Adipocyte (in vitro differentiated cells): ENCODE measurements at places on chromosomes 2 and 18.

DNA sequence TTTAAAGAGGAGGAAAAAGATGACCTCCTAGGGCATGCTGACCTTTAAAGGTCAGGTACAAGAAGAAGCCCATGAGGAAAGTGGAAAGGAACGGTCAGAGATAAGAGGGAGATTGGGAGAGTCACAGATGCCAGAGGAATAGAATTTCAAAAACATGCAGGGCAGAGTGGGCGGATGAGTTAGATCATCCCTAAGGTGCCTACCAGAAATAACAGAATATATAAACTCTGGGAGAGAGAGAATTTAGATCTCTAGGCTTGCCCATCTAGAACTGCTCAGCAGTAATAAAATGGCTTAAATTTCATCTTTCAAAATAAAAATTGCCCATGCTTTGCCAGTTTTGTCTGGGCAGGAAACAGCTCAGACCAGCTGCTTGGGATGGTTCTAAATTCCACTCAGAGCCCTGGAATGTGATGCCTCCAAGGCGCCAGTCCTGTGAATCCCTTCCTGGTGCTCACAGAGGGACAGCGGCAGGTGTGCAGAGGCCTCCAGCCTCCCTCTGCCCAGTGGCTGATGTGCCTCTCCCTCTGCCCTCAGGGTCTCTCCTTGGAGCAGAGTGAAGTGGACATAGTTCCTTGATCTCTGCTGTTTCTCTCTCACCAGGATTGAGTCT, 130.9 kb downstream of the ANTXR1 start:
- DNase-seq = peak; percentile 43

DNA sequence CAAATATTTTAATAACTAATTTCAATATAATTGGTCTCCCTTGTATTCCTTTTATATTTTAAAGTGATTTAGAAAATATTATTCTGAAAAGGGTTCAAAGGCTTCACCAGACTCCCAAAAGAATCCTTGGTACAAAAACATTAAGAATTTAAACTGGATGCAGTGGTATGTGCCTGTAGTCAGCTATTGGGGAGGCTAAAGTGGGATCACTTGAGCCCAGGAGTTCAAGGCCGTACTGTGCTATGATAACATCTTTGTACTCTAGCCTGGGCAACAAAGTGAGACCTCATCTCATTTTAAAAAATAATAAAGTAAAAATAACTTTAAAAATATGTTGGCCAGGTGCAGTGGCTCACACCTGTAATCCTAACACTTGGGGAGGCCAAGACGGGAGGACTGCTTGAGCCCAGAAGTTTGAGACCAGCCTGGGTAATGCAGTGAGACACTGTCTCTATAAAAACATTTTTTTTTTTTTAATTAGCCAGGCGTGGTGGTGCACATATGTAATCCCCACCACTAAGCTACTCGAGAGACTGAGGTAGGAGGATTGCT, 14.7 kb downstream of the NCL start:
- DNase-seq = no peak

- peak; percentile 59 for DNase-seq
These were observed 90.9 kb upstream of the SMAD7 start for GRCh38 chr18:49041435-49042245.

DNA sequence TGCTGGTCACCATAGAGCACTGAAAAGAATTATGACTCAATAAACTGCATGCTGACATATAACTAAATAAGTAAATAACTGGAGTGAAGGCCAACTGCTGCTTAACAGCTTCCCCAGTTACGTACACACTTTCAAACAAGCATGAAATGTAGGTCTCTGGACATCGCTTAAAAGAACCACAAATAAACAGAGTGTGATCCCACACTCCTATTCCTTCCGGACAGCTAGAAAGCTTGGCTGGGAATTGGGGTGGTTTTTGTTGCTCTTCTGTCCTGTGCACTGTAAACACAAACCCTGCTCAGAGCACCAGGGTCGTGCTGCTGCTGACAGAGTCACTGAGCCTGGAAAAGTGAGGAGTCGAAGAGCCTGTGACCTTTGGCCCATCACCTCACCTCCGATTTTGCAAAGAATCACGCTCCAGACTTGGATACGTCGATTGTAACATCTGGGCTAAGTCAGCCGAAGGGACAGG, 162.7 kb upstream of the NT5C1B start:
- peak; percentile 6 for DNase-seq

GRCh38 chr2:128442891-128443302, 124.2 kb upstream of the HS6ST1 start:
- no peak for DNase-seq
